Large intestine (tissue), 12 donors: ENCODE measurements at places on chromosomes 11 and 22. TPM values are rescaled to one million over a fixed set of nuclear protein-coding genes. Genes with fewer than 3 reads are reported as not detected.

- DNase-seq, result peak; percentile 19
- no peaks in the 10 kb centered on the region for H3K36me3 ChIP-seq
- H3K27ac ChIP-seq, result no peak overlapping the region
- H3K4me3 ChIP-seq, result no peak overlapping the region
These were observed 77.9 kb upstream of the TIMP3 start for GRCh38 chr22:32723643-32724042.

- H3K36me3 ChIP-seq, result no peaks in the 10 kb centered on the region
- peaks cover 7% of the 10 kb centered on the region for H3K4me1 ChIP-seq
- no peak overlapping the region for H3K27ac ChIP-seq
- no peaks in the 10 kb centered on the region for H3K27me3 ChIP-seq
These were observed 19.5 kb upstream of the SLC22A12 start for GRCh38 chr11:64571410-64572091.

DNA sequence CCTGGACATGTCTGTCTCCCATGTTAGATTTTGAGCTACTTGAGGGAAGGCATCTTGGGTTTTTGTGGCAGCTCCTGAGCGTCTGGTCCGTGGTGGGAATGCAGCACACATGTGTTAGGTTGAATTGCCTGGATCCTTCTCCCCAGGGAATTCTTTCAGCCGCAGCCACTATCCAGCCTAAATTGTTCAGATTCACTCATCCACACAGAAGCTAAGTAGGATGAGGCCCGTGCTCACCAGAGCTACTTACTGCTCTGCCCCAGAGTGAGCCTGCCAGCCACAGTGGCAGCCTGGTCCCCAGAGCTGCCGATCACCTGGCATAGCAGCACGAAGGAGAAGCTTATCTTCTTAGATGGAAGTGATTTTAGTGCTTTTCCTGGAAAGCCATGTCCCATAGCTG lies 34.4 kb upstream of the SORL1-AS1 start:
- peaks cover 44% of the 10 kb centered on the region for H3K36me3 ChIP-seq
- DNase-seq, result no peak
- no peak overlapping the region for H3K4me3 ChIP-seq

DNA sequence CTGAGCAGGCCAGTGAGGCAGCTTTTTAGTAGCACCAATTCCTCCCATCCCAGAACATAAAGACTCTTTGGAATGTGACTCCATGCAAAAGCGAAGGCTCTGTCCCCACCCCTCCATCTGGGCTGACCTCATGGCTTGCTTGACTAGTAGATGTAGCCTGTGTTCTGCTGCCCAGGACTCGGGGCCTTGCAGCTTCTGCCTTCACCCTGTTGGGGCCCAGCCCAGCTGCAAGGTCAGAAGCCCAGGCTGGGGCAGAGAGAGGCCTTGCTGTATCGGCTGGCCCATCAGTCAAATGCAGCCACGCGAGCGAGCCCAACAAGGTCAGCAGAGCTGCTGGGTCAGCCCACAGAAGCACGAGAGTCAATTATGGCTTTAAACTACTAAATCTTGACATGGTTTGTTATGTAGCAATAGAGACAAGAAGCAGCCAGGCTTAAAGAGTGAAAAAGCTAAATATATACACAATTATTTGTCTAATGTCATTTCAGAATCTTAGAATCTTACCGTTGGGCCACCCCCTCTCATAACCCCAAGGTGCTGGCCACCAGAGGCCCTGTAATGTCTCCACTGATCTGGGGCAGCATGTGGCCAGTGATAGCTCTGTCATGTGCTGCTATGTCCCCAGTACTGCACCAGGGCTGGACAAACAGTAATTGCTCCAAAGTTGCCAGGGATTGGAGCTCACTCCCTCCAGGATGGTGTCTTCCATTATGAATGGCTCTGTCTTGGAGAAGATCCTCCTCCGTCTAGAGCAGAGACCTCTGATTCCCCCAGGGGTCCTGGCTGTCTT lies 10.4 kb upstream of the WNT11 start:
- H3K27me3 ChIP-seq, result peaks cover 23% of the 10 kb centered on the region
- DNase-seq, result no peak
- no peak overlapping the region for H3K27ac ChIP-seq
- H3K4me1 ChIP-seq, result peaks cover 2% of the 10 kb centered on the region
- no peak overlapping the region for H3K4me3 ChIP-seq
- H3K36me3 ChIP-seq, result no peaks in the 10 kb centered on the region

- no peaks in the 10 kb centered on the region for H3K4me1 ChIP-seq
- no peaks in the 10 kb centered on the region for H3K27me3 ChIP-seq
- H3K4me3 ChIP-seq, result no peak overlapping the region
These were observed 1079.7 kb downstream of the OPCML start for GRCh38 chr11:132452616-132453015.

- peaks cover 100% of the 10 kb centered on the region for H3K36me3 ChIP-seq
- no peaks in the 10 kb centered on the region for H3K4me1 ChIP-seq
- H3K27ac ChIP-seq, result no peak overlapping the region
- no peak overlapping the region for H3K4me3 ChIP-seq
- H3K27me3 ChIP-seq, result no peaks in the 10 kb centered on the region
These were observed 15.3 kb downstream of the IL18BP start for GRCh38 chr11:72013765-72014711.

DNA sequence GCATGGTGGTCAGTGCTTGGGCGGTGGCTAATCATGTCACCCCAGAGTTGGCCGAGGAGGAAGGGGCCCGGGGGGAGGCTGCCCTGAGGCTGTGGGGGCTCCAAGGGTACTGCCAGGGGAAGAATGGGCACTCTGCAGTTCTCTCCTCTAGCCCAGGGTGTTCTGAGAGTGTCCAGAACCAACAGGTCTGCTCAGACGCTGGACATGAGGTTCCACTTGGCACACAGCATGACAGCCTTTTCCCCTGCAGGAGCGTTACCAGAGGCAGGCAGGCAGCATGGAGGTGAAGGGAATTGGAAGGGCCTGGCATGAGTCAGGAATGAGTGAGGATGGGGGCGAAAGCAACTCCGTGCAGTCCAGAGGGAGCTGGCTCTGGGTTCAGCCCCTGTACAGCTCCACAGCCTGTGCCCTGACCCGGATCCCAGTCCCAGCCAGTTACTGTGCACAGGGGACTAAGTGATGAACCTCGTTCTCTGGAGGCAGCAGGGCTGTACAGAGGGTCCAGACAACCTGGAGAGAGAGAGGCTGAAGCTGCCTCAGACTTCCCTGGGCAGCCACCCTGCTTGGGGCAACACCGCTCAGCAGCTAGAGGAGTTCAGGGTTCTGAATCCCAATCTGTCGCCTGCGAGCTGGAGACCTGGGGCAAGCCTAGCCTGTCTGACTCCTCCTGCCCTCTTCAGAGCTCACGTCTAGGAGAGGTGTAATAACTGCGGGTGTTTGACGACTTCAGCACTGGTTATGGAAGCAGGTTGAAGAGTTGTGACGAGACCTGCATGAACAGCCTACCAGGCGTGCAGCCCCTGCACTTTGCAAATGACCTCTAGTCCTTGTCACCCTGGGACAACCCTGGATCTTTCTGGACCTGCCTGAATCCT lies 14.7 kb upstream of the TUB start:
- H3K27me3 ChIP-seq, result peaks cover 2% of the 10 kb centered on the region
- DNase-seq, result no peak
- H3K4me1 ChIP-seq, result peaks cover 6% of the 10 kb centered on the region
- no peaks in the 10 kb centered on the region for H3K36me3 ChIP-seq
- H3K27ac ChIP-seq, result no peak overlapping the region

GRCh38 chr11:75229466-75229865 lies 11.1 kb upstream of the TPBGL start:
- no peak overlapping the region for H3K27ac ChIP-seq
- peaks cover 4% of the 10 kb centered on the region for H3K27me3 ChIP-seq
- no peak overlapping the region for H3K4me3 ChIP-seq
- DNase-seq, result no peak
- H3K4me1 ChIP-seq, result no peaks in the 10 kb centered on the region
- no peaks in the 10 kb centered on the region for H3K36me3 ChIP-seq

DNA sequence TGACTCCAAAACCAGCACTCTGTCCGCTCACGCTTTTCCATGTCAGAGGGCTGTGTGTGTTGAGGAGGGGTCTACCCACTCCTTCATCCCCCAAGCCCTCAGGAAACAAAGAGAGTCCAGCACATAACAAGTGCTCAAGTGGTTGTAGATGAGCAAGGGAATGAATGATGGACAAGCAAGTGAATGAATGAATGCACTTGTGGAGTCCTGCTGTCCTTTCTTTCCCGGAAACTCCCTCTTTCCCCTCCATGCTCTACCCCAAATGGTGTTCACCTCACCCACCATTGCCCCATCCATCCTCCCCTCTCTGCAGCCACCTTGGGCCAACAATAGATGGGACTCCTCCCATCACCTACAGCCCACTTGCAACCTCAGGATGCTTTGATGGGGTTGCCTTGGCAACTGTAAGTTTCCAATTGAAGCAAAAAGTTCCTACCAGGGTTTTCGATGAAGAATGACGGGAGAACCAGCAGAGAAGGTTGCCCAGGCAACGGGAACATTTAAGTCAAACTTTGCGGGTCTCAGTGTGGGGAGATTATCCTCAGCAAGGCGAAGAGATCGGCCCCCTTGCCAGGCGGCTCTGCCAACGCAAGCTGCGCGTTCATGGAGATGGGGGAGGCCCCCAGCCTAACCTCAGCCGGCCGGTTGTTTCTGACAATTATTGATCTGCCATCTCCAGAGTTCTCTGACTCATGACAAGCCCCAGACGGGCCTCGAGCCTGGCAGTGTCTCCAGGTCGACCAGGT lies 51.1 kb downstream of the MCM5 start:
- peaks cover 2% of the 10 kb centered on the region for H3K36me3 ChIP-seq
- H3K4me1 ChIP-seq, result peaks cover 3% of the 10 kb centered on the region
- H3K4me3 ChIP-seq, result no peak overlapping the region
- no peak for DNase-seq

DNA sequence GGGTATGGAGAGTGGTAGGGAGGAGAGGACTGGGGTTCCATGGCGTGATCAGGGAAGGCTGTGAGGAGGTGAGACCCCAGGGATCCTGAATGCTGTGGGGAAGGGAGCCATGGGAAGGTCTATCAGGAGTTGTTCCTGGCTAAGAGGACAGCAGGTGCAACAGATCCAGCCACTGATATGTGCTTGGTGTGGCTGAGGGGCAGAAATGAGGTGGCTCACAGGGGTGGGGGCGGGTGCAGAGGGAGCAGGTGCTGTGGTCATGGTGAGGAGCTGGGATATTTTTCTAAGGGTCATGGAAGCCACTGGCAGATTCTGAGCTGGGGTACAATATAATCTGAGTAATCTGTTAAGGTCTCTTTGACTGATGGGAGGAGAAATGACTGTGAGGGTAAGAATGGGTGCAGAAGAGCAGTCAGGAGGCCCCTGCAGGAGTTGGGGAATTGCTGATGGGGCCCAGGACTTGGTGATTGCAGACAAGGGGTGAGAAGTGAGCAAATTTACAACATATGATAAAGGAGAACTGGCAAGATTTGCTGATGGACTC lies 31.3 kb upstream of the DMC1 start:
- H3K36me3 ChIP-seq, result no peaks in the 10 kb centered on the region
- no peak for DNase-seq
- no peak overlapping the region for H3K4me3 ChIP-seq
- no peaks in the 10 kb centered on the region for H3K4me1 ChIP-seq

- no peak overlapping the region for H3K4me3 ChIP-seq
- peaks cover 20% of the 10 kb centered on the region for H3K36me3 ChIP-seq
- DNase-seq, result no peak
- H3K27ac ChIP-seq, result no peak overlapping the region
- peaks cover 28% of the 10 kb centered on the region for H3K4me1 ChIP-seq
- no peaks in the 10 kb centered on the region for H3K27me3 ChIP-seq
These were observed 14.2 kb downstream of the DPP3 start for GRCh38 chr11:66494458-66494857.

GRCh38 chr22:37662039-37662438 lies 3.5 kb downstream of the PDXP start:
- peak overlapping the region; percentile 82 for H3K27ac ChIP-seq
- no peak overlapping the region for H3K4me3 ChIP-seq
- H3K36me3 ChIP-seq, result peaks cover 30% of the 10 kb centered on the region
- no peak for DNase-seq
- peaks cover 33% of the 10 kb centered on the region for H3K4me1 ChIP-seq
- H3K27me3 ChIP-seq, result no peaks in the 10 kb centered on the region

DNA sequence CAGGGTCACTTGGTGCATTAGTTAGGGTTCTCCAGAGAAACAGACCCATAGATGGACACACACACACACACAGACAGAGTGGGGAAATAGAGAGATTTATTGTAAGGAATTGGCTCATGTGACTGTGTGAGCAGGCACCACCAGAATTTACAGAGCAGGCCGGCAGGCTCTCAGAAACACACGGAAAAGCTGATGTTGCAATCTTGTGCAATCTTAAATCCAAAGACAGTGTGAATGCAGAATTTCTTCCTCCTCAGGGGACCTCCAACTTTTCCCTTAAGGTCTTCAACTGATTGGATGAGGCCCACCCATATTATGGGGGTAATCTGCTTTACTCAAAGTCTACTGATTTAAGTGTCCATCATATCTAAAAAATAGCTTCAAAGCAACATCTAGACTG lies 49.8 kb downstream of the APIP start:
- no peaks in the 10 kb centered on the region for H3K27me3 ChIP-seq
- H3K27ac ChIP-seq, result no peak overlapping the region
- H3K4me1 ChIP-seq, result no peaks in the 10 kb centered on the region
- DNase-seq, result no peak
- H3K36me3 ChIP-seq, result no peaks in the 10 kb centered on the region

DNA sequence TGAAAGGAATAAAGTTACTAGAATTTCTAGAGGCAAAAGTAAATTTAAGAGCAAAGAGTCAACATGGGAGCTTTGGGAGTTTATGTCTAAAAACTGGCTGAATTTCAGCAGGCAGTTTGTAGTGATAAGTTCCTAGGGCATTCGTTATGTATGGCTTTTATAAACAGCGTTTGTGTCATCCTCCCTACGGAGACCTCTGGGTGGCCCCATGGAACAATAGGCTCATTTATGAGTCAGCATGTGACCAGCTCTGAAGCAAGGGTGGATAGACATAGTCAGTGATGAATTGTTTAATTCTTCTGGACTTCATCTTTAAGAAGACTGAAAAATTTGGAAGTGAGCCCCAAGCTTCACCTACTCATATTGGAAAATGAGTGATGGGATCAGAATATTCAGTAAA lies 37.1 kb downstream of the SVIP start:
- H3K27ac ChIP-seq, result no peak overlapping the region
- H3K4me1 ChIP-seq, result no peaks in the 10 kb centered on the region
- no peak for DNase-seq
- H3K27me3 ChIP-seq, result no peaks in the 10 kb centered on the region
- no peaks in the 10 kb centered on the region for H3K36me3 ChIP-seq
- H3K4me3 ChIP-seq, result no peak overlapping the region

GRCh38 chr11:11119917-11120316 lies 233.1 kb downstream of the CSNK2A3 start:
- H3K36me3 ChIP-seq, result no peaks in the 10 kb centered on the region
- DNase-seq, result no peak
- no peak overlapping the region for H3K4me3 ChIP-seq

The FOLH1 gene
- polyA plus RNA-seq, result 322 TPM

The CEND1 gene
- polyA plus RNA-seq, result 2.0 TPM

The ADAMTS8 gene
- 2.9 TPM for polyA plus RNA-seq

The DDI1 gene
- not detected for polyA plus RNA-seq

The DPP3 gene
- 28.8 TPM for polyA plus RNA-seq

The ADORA2A gene
- 10.9 TPM for polyA plus RNA-seq

The PLAAT5 gene
- polyA plus RNA-seq, result 0.78 TPM
